Stimulated activated CD8-positive, alpha-beta memory T cell treated with anti-CD3 and anti-CD28 coated beads, Interleukin-2, amount 100 ng/mL, for 1 hour (primary cell): ENCODE measurements at places on chromosomes 4 and X.

- no peak for DNase-seq
These were observed 5.1 kb downstream of the BGN start for GRCh38 chrX:153499876-153500275.

DNA sequence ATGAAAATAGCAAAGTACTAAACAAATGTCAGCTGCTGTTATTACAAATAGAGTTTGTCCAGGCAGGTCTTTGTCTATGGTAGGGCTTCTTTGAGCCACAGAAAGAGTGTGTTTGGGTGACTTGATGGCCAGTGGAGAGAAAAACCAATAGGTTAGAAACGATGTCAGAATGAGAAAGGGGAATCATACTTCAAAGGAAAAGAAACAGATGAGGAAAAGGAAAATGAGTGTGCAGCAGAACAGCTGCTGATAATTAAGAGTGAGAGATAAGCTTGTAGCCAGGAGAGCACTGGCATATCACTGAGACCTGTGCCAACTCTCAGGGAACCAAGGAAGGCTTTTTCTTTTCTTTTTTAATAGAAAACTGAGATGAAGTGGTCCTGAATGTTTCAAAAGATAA is 257.2 kb downstream of the ARHGAP24 start:
- DNase-seq, result no peak

GRCh38 chrX:63784902-63785707 is at the start of gene ARHGEF9:
ARHGEF9 (minus strand) TSS chrX:63785214; CDS start chrX:63785145, 69 bp downstream.
- no peak for DNase-seq

- DNase-seq, result no peak
These were observed 203.0 kb downstream of the CENPC start for GRCh38 chr4:67342291-67342690.

GRCh38 chr4:15291122-15291521 is 136.7 kb upstream of the C1QTNF7 start:
- no peak for DNase-seq

GRCh38 chr4:121707344-121707743 is 10.6 kb upstream of the ANXA5 start:
- no peak for DNase-seq
